Activated CD4-positive, alpha-beta T cell treated with anti-CD3 and anti-CD28 coated beads, Interleukin-2, amount 10 ng/mL, durations not matched to agents 7 days and 5 days (primary cell): ENCODE measurements at places on chromosomes 7 and 10. TPM values are rescaled to one million over a fixed set of nuclear protein-coding genes. Genes with fewer than 3 reads are reported as not detected.
A peak's percentile ranks its signal among the peaks of the same experiment; 100 is the strongest.

- DNase-seq, result no peak
Measured at GRCh38 chr7:83150310-83150709, 12.4 kb downstream of the PCLO start.

DNA sequence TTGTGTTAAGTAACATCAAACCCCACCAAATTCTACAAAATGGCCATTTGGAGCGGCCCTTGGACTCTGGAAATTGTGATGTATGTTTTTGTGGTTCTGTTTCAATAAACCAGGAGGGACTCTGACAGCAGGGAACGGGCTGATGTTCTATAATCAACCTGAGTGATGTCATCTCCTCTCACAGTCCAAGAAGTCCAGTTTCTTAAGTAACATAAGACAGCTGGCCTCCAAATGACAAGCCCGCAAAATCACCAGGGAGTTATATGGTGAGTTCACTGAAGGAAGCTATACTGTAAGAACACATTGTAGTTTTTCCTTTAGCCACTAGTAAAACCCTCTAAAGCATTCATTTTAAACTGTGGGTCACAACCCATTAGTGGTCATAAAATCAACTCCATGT, 34.0 kb downstream of the GOT1 start:
- no peak for DNase-seq

DNA sequence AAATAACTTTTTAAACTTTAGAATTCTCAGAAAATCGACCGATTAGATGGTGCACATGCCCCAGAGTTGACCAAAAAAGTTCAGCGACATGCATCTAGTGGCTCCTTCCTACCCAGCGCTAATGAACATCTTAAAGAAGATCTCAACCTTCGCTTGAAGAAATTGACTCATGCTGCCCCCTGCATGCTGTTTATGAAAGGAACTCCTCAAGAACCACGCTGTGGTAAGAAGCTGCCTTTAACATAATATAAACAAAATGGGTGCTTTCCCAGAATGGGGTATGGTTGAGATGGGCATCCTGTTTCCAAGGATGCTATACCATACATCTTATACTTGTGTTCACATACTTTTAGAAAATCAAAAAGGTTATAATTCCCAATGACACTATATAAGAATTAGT, 24.6 kb downstream of the GLRX3 start:
- DNase-seq, result peak; percentile 47

DNA sequence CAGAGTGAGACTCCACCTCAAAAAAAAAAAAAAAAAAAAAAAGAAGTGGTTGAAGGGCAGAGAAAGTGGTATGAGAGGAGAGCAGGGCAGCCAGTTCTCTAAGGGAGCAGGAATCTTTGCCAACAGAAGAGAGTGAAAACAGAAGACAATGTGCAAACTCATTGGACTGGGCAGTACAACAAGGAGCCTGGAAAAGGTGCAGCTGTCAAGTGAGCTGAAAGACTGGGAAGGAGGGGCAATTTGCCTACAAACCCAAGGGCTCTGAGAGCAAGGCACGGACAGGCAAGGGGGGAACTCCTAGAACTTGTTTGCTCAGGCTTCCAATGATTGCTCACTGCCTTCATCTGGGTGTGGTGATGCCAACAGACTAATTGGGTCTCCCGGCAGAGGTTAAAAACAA, 9.5 kb downstream of the ACTR1A start:
- DNase-seq, result no peak

DNA sequence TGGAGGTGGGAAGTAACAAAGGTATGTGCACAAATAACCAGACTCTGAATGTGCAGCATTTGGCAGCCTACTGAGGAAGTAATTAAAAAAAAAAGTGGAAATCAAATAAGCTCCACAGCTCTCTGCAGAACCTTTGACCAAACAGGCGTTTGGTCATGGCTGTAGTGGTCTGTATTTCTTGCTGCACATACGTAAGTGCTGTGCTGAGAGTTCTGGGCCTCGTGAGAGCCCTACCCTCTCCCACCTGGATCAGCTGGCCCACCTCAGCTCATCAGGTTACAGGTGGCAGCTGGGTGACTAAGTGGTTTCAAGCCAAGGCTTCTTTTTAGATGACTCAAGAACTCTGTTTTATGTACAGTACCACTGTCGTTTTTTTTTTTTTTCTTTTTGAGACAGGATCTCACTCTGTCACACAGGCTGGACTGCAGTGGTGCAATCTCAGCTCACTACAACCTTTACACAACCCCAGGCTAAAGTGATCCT, 178.2 kb upstream of the KLF6 start:
- no peak for DNase-seq

DNA sequence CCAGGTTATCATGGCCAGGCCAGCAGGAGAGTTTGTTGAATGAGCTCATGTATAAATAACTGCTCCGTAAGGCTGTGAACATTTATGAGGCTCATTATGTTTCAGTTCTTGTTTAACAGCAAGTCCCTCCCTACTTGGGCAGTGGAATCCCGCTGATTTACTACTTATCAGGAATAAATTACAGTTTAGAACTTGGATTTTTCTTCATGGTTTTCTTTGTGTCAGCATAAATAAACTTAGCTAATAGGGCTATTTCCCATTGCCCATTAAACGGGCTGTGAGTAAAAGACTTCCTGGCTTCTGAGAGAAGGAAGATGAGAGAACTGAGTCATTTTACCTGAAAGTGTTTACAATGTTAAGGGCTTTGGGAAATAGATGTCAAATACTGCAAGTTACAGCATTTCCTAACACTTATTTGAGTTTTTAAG, 701.6 kb upstream of the ANKRD30A start:
- DNase-seq, result no peak

DNA sequence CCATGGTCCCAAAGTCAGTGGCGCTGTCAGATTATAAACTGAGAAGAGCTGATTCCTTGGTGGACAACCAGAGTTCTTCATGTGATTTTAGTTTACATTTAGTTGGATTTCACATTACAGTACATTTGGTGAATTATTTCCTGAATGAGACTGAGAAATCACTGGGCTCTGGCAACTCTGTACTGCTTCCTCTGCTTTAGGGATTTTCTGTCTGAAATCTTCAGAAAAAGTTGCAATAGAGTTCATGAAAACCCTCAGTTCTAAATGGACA, 242.6 kb downstream of the BICC1 start:
- DNase-seq, result no peak

DNA sequence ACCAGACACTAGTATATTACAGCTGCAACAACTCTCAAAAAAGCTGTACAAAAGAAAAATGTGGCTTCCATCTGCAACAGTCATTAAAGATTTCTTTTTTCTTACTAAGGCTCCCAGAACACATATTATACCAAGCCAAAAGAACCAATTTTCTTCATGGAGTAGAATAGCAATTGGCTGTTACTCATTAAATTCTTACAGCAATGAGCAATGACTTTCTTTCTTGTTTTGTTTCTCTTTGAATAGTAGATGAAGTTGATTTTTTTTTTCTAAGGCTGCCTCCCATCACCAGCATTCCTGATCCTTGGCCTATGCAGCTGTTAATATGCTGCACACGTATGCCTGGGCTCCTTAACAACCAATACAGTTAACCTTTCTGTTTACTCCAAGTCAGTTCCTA, 36.6 kb upstream of the SPOCK2 start:
- DNase-seq, result no peak

GRCh38 chr10:66604195-66604594, 321.6 kb upstream of the LRRTM3 start:
- DNase-seq, result no peak

GRCh38 chr10:24306507-24306875, 97.6 kb downstream of the KIAA1217 start:
- DNase-seq, result no peak

DNA sequence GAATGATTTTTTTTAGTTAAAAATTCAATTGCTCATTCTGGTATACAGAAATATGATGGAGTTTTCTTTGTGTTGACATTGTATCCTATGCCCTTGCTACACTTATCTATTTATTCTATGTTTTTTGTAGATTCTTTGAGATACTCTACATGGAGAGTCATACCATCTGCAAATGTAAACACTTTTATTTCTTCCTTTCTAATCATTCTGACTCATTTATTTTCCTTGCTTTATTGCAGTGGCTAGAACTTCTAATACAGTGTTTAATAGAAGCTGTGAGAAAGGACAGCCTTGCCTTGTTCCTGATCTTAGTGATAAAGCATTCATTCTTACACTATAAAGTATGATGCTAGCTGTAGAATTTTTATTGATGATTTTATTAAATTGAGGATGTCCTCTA, 9.9 kb upstream of the IGFBP3 start:
- no peak for DNase-seq

GRCh38 chr7:137983323-137984008, 18.4 kb downstream of the CREB3L2 start:
- DNase-seq, result no peak

DNA sequence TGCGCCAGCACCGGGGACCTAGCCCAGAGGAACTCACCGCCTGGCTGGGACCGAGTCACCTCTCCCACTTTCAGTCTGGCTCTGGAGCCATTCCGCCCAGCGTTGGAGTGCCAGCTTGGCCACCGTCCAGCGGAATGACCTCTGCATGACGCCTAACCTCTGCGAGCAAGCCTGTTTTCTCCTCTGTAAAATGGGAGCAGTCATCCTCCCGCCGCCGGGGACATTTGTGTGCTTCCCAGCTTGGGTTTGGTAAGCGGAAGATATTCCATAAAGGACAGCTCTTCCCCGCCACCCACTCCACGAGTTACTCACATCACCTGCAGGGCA, 1.3 kb upstream of the ZCCHC24 start:
- DNase-seq, result no peak

Gene SLC29A3
- total RNA-seq, result 2.4 TPM

Gene STEAP2
- not detected for total RNA-seq

Gene OR2A5
- total RNA-seq, result not detected

Gene IL6
- 0.92 TPM for total RNA-seq

Gene CNTNAP2
- total RNA-seq, result not detected

Gene H2BK1
- total RNA-seq, result not detected

Gene CNPY1
- total RNA-seq, result not detected

Gene TSPAN33
- total RNA-seq, result 3.0 TPM
